Endothelial cell (in vitro differentiated cells): ENCODE measurements at places on chromosomes 3 and 15.

DNA sequence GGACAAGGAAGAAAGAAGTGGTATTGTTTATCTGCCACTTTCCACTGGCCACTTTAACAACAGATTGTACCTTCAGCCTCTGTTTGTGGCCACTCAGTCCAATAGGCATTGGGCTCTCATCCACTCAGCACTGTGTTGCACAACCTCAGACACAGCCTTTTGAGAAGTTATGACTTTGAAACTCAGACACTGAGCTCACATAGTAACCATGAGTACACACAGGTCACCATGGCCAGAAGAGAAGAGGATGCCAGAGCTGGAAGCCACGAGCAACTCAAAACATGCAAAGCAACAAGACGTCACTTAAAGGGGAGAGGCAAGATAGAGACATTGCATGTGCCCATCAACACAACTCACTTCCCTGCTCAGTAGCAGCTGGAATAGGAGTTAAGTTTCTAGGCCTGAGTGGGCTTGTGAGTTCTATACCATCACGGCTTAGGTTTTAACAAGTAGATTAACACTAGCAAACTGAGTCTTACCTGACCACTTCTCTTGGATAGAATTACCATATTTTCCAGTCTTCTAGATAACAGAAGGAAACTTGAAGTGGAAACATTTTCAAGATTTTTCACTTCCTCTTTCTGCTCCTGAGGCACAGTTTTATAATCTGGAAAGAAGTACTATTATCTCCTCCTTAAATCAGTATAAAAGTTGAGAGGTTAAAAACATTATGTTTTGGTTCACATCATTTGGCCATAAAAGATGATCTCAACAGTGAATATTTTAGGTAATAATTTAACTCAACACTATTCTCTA, 103.5 kb downstream of the IMPG2 start:
- no peak for DNase-seq
- no peak overlapping the region for H3K27ac ChIP-seq
- no peaks in the 10 kb centered on the region for H3K27me3 ChIP-seq
- no peak overlapping the region for H3K4me3 ChIP-seq
- H3K4me1 ChIP-seq, result no peaks in the 10 kb centered on the region
- peaks cover 4% of the 10 kb centered on the region for H3K36me3 ChIP-seq

- peaks cover 4% of the 10 kb centered on the region for H3K36me3 ChIP-seq
- peaks cover 16% of the 10 kb centered on the region for H3K4me1 ChIP-seq
- H3K4me3 ChIP-seq, result no peak overlapping the region
- no peak overlapping the region for H3K27ac ChIP-seq
- no peak for DNase-seq
Measured at GRCh38 chr3:152399374-152399773, 130.6 kb downstream of the MBNL1 start.

DNA sequence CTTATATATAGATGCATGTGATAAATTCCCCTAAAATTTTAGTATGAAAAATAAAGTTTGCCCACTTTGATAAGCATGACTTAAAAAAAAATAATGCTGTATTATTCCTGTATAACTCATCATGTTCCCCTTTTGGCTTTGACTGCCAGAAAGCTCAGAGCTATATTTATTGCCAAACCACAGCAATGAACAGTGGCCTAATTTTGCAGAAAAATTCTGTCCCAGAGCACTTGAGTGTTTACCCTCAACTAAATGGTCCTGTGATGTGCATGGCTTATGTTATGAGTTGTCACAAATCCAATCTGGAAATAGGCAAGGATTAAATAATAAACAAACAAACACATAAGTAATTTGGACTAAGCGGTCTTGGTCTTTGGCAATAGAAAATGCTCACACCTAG, 276.7 kb downstream of the SLC9A9 start:
- DNase-seq, result no peak
- H3K4me3 ChIP-seq, result no peak overlapping the region
- no peaks in the 10 kb centered on the region for H3K27me3 ChIP-seq
- H3K27ac ChIP-seq, result no peak overlapping the region
- H3K36me3 ChIP-seq, result peaks cover 4% of the 10 kb centered on the region
- H3K4me1 ChIP-seq, result peaks cover 28% of the 10 kb centered on the region

- H3K4me1 ChIP-seq, result no peaks in the 10 kb centered on the region
- no peak overlapping the region for H3K27ac ChIP-seq
- no peak for DNase-seq
- H3K4me3 ChIP-seq, result no peak overlapping the region
- H3K36me3 ChIP-seq, result no peaks in the 10 kb centered on the region
Measured at GRCh38 chr3:173826901-173827609, 429.5 kb downstream of the NLGN1 start.

GRCh38 chr3:192861972-192862371, 55.7 kb downstream of the MB21D2 start:
- DNase-seq, result no peak
- H3K27me3 ChIP-seq, result no peaks in the 10 kb centered on the region
- H3K27ac ChIP-seq, result no peak overlapping the region

GRCh38 chr3:16633948-16634347, 28.7 kb upstream of the DAZL start:
- H3K4me1 ChIP-seq, result peaks cover 6% of the 10 kb centered on the region
- H3K4me3 ChIP-seq, result no peak overlapping the region
- no peaks in the 10 kb centered on the region for H3K36me3 ChIP-seq
- H3K27me3 ChIP-seq, result peaks cover 3% of the 10 kb centered on the region
- H3K27ac ChIP-seq, result no peak overlapping the region

DNA sequence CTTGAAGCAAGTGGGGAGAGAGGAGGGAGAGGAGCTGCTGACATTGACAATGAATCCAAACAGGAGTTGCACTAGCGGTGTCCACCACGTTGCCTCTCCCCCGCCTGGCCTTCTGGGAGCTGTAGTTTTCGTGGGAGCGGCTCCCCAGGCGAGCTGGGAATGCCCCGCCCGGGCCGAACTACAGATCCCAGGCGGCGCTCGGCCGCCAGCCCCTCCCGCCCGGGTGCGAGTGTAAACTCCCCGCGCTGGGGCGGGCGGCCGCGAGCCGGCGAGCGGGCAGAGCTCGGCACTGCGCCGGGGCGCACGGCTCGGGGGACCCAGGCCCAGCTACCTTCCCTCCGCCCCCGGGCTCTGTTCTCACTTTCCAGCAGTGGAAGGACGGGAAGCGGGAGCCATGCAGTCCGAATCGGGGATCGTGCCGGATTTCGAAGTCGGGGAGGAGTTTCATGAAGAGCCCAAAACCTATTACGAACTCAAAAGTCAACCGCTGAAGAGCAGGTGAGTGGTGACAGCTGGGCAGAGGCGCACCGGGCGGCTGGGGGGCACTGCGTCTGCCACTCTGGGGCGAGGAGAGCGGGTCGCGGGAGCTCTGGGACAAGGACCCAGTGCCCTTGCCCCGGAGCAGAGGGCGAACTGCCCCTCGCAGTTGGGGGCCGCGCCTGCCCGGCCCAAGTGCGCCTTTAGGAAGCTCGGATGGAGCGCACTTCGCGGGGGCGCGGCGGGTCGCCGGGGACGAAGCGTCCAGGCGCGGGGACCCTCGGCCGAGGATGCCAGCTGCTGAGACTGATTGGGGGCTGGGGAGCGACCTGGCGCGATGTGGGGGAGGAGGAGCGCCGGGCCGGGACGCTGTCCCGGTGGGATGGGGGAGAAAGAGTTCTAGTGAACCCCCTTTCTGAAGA, at the start of gene MITF:
Gene MITF, plus strand, starts transcription at position 261 of the 899 bp plus-strand sequence. Its CDS starts 134 bp downstream, at position 395.
- H3K27me3 ChIP-seq, result peaks cover 11% of the 10 kb centered on the region
- no peak within 1 kb of the TSS for H3K27ac ChIP-seq
- H3K4me3 ChIP-seq, result peak within 1 kb of the TSS; percentile 93
- peaks cover 22% of the 10 kb centered on the region for H3K4me1 ChIP-seq

DNA sequence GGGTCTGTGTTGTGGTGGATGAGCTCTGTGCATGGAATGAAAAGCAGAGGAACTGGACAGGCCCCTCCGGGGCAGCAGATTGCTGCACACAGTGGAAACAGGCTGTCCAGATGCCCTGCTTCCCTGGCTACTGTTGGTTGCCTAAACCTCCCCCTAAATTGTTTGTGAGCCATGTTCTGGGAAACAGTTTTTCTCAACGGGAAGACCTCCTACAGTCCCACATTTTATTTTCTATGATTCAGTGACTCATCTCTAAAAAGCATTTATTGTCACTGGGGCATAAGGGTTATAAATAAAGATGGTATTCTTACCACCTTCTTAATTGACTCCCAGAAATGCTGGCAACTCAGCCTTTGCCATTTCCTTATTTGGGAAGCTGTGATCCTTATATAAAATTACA, 20.3 kb upstream of the PTPN9 start:
- H3K36me3 ChIP-seq, result peaks cover 29% of the 10 kb centered on the region
- DNase-seq, result no peak
- H3K27ac ChIP-seq, result peak overlapping the region; percentile 13
- no peak overlapping the region for H3K4me3 ChIP-seq
- H3K4me1 ChIP-seq, result peaks cover 21% of the 10 kb centered on the region

DNA sequence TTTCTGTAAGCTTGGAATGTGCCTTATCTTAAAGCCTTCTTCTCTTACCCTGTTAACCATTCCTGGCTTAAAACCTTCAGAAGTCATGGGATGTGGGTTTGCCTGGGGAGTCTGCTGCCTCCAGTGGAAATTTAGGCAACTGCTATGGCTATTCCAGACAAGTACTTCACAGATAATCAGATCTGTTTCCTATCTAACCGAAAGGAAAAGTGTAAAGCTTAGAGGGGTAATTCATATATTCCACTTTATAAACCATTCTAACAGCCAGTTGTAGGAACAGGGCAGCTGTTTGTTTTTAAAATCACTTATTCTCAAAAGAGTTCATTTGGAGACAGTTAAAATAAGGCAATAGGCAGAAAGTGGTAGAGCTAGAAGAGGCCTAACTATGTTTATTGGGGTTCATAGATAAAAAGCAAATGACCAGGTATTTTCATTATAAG, 219.9 kb downstream of the TCF12 start:
- no peak overlapping the region for H3K27ac ChIP-seq
- DNase-seq, result peak; percentile 50
- H3K27me3 ChIP-seq, result peaks cover 2% of the 10 kb centered on the region
- peaks cover 40% of the 10 kb centered on the region for H3K4me1 ChIP-seq

GRCh38 chr15:39202641-39203040, 378.2 kb upstream of the THBS1 start:
- no peaks in the 10 kb centered on the region for H3K36me3 ChIP-seq
- no peaks in the 10 kb centered on the region for H3K4me1 ChIP-seq
- no peak overlapping the region for H3K4me3 ChIP-seq

DNA sequence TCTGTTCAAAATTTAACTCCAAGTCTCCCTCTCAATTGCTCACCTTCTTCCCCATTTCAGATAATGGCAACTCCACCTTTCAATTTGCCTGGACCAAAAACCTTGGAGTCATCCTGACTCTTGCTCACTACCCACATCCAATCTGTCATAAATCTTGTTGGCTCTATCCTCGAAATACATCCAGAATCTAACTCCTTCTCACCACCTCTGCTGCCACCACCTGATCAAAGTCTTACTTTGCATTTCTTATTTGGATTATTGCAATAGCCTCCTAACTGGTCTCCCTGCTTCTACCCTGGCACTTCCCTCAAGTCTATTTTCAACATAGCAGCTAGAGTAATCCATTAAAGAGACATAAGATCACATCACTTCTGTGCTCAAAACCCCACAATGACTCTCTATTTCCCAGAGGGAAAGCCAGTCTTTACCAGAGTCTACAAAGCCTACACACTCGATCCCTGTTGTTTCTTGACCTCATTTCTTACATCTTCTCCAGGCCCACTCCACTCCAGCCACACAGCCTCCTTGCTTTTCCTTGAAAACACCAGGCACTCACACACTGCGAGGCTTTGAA, 86.6 kb downstream of the GPR156 start:
- no peak overlapping the region for H3K27ac ChIP-seq
- H3K36me3 ChIP-seq, result no peaks in the 10 kb centered on the region
- no peaks in the 10 kb centered on the region for H3K27me3 ChIP-seq

DNA sequence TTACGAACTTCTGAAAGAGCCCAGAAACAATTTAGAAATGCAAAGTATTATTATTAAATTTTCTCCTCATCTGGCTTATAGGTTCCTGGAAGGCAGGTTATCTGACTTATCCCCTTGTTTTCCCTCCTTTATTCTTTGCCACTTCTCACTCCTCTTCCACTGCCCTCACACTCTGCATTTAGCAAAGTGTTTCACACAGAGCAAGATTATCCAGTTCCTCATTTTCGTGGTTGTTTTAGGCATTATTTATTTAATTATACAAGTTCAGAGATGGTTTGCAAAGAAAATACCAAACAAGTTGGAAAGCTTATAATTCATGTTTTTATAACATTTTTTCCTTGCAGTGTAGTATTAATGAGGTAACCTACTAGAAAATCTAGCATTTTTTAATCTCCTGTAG, 544.9 kb downstream of the NSUN3 start:
- no peak for DNase-seq
- H3K4me1 ChIP-seq, result no peaks in the 10 kb centered on the region
- H3K27ac ChIP-seq, result no peak overlapping the region
- H3K27me3 ChIP-seq, result no peaks in the 10 kb centered on the region

GRCh38 chr3:149845570-149846244, 32.7 kb downstream of the RNF13 start:
- no peak overlapping the region for H3K27ac ChIP-seq
- no peaks in the 10 kb centered on the region for H3K36me3 ChIP-seq
- peaks cover 5% of the 10 kb centered on the region for H3K4me1 ChIP-seq
- H3K27me3 ChIP-seq, result no peaks in the 10 kb centered on the region

GRCh38 chr15:25582886-25583285, 144.1 kb upstream of the UBE3A start:
- peaks cover 1% of the 10 kb centered on the region for H3K27me3 ChIP-seq
- no peaks in the 10 kb centered on the region for H3K4me1 ChIP-seq
- no peak for DNase-seq
- no peaks in the 10 kb centered on the region for H3K36me3 ChIP-seq

- no peaks in the 10 kb centered on the region for H3K4me1 ChIP-seq
- no peaks in the 10 kb centered on the region for H3K27me3 ChIP-seq
- H3K36me3 ChIP-seq, result no peaks in the 10 kb centered on the region
Measured at GRCh38 chr3:19171794-19172193, 23.5 kb downstream of the KCNH8 start.

GRCh38 chr3:33664195-33664594, 53.9 kb downstream of the CLASP2 start:
- no peaks in the 10 kb centered on the region for H3K27me3 ChIP-seq
- H3K27ac ChIP-seq, result no peak overlapping the region
- no peak overlapping the region for H3K4me3 ChIP-seq
- no peaks in the 10 kb centered on the region for H3K36me3 ChIP-seq
- DNase-seq, result no peak

GRCh38 chr3:184816614-184817013, 4.6 kb downstream of the VPS8 start:
- no peaks in the 10 kb centered on the region for H3K36me3 ChIP-seq
- no peaks in the 10 kb centered on the region for H3K27me3 ChIP-seq
- no peak overlapping the region for H3K4me3 ChIP-seq
- H3K27ac ChIP-seq, result no peak overlapping the region
- H3K4me1 ChIP-seq, result peaks cover 34% of the 10 kb centered on the region
- no peak for DNase-seq

DNA sequence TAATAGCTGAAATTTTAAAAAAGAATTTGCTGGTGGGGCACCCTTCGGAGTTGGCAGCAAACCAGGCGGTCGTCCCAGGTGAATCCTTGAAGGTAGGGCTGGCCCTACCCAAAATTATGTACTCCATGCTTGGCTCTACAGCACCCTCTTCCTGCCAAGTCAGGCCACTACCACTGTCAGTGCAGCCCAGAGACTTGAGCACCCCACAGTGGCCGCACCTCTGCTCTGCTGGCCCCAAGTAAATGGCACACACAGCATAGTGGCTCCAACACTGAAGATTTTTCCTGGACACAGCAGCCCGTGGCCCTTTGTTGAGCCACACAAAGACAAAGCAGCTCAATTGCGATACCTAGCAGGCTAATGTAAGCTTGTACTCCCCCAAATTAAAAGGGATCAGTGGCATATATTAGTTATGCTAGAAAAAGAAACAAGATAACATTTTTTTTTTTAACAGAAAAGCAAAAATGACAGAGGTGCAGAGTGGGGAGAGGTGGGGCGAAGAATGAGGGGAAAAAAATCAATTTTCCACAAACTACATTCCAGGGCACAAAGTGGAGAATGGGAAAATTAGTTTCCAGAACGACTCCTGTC, 250.5 kb downstream of the UACA start:
- peak; percentile 38 for DNase-seq
- peaks cover 7% of the 10 kb centered on the region for H3K27me3 ChIP-seq
- no peak overlapping the region for H3K4me3 ChIP-seq
- peaks cover 12% of the 10 kb centered on the region for H3K4me1 ChIP-seq
